Stimulated activated CD4-positive, alpha-beta T cell treated with anti-CD3 and anti-CD28 coated beads, Interleukin-15, amount 100 ng/mL, for 1 hour (primary cell): ENCODE measurements at places on chromosomes 1 and 21.

- DNase-seq, result no peak
Observed at GRCh38 chr21:40282912-40283886, 416.0 kb downstream of the PCP4 start.

- DNase-seq, result peak; percentile 54
Observed at GRCh38 chr21:37365517-37366481, 774 bp upstream of the DYRK1A start.

DNA sequence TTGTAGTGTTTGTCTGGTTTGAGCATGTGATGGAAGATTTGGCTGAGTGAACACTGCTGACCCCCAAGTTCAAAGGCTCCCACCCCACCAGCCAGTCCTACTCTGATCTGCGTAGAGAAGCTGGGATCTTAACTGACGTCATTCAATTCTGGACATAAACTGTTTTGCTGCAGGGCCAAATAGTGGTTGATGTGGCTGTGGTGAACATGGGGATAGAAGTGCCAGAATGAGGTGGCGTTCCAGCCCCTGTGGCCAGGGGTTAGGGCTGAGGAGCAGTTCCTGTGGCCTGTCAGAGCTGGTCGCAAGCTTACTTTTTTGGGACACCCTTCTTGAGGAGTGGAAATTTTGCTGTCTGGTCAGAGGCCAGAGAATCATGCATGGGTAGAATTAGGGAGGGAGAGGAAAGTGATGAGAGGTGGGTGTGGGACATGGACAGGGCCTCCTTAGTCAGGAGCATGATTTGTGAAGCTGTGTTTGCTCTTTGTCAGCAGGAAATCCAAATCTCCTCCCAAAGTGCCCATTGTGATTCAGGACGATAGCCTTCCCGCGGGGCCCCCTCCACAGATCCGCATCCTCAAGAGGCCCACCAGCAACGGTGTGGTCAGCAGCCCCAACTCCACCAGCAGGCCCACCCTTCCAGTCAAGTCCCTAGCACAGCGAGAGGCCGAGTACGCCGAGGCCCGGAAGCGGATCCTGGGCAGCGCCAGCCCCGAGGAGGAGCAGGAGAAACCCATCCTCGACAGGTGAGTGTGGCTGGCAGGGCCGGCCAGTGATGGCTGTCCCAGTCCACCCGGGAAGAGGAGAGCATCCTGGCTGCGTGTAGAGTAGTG is 25.9 kb downstream of the SZRD1 start:
- DNase-seq, result no peak

DNA sequence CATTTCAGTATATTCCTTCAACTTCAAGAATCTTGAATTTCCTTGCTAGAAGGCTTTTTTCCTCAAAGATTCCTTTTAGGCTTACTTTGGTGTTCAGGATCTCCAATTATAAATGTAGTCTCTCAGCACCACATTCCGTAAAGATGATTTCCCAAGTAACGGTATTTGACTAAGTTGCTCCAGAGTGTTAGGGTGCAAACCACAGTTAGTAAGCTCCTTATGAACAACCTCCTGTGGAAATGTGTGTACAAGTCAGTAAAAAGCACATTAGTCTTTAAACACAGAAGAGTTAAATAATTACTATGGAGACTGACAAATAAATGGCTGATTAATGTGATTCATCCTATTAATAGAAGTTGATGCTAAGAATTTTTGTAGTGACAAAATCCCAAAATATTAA is 10.3 kb downstream of the DONSON start:
- DNase-seq, result no peak

DNA sequence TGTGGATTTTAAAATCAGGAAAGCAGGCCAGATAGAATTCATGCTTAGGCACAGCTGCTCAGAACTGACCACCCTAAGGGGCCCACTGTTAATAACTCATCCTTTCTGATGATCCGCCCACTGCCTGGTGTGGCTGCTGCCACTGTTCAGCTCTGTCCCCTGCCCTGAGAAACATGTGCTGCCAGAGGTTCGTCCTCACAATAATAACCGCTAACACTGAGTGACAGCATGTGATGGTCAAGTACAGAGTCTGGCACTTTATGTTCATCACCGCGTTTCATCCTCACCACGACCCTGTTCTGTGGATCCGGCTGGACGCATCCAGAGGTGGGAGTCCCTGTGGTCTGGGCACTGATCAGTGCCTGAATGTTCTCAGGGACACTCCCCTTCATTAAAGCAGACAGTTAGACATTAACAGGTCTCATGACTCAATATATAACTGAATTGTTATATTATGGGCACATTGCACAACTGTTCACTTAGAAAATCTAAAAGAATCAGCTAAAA is 108.6 kb downstream of the SIM2 start:
- no peak for DNase-seq

DNA sequence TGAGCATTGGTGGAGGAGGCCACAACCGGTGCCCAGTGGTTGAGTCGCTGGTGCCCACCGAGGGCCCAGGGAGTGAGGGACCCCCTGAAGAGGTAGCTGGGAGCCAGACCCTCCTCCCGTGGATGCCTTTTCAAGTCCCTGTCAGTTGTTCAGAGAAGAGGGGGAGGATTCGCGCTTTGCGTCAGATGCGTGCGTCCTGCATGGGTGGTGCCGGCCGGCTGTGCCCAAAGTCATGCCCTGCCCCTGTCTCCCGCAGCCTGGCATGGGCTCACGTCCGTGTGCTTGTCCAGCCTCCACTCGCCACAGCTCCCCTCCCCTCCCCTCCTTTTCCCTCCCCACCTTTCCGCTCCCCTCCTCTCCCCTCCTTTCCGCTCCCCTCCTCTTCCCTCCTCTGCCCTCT is 45.2 kb downstream of the PRKCZ start:
- no peak for DNase-seq

GRCh38 chr1:245648749-245649522 is 494.2 kb downstream of the KIF26B start:
- DNase-seq, result no peak

- no peak for DNase-seq
Observed at GRCh38 chr1:212010004-212010403, 25.4 kb downstream of the INTS7 start.

- no peak for DNase-seq
Observed at GRCh38 chr1:61101536-61101935, 19.2 kb downstream of the NFIA start.

GRCh38 chr1:6271554-6271953 is 10.7 kb upstream of the GPR153 start:
- DNase-seq, result no peak

DNA sequence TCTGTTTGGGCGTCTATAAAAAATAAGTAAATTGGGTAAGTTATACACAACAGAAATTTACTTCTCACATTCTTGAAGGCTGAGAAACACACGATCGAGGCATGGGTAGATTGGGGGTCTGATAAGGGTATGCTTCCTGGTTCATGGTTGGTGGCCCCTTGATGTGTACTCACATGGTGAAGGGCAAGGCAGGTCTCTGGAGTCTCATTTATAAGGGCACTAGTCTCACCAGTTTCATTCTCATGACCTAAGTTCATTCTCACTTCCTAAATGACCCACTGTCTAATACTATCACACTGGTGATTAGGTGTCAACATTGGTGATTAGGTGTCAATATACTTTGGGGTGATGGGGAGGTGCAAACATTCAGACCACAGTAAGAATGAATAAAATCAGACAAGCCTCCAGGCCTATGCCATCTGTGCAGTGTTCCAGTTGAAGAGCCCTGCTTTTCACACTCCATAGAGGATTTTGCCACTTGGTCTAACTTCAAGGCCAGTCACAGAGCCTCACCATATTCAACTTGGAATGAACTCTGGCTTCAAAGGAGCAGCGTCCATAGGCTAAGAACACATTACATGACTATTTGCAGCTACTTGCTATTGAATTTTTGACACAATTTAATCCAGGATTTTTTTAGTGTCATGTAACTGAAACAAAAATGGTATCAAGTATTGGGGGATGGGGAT is 2.5 kb upstream of the GBP4 start:
- no peak for DNase-seq

DNA sequence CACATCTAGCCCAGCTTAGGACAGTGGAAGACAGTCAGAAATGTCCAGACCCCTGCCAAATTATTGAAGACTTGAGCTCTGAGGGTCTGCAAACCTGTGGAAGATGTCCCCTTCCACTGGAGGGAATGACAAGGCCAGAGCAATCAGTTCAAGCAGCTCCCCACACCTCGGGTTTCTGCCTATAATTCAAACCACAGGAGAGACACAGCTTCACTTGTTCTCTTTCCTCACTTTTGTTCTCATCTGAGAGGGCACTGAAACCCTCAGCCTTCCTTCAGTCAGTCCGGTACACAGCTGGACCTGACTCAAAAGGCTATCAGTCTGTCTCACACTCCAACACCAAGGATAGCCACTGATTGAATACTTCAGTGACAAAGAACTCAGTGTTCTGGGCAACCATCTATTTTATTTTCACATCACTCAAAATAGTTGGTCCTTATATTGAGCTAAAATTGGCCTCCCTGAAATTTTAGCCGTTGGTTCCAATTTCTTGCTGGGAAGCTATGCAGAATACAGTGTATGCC is 70.1 kb downstream of the TENT5C start:
- DNase-seq, result no peak

DNA sequence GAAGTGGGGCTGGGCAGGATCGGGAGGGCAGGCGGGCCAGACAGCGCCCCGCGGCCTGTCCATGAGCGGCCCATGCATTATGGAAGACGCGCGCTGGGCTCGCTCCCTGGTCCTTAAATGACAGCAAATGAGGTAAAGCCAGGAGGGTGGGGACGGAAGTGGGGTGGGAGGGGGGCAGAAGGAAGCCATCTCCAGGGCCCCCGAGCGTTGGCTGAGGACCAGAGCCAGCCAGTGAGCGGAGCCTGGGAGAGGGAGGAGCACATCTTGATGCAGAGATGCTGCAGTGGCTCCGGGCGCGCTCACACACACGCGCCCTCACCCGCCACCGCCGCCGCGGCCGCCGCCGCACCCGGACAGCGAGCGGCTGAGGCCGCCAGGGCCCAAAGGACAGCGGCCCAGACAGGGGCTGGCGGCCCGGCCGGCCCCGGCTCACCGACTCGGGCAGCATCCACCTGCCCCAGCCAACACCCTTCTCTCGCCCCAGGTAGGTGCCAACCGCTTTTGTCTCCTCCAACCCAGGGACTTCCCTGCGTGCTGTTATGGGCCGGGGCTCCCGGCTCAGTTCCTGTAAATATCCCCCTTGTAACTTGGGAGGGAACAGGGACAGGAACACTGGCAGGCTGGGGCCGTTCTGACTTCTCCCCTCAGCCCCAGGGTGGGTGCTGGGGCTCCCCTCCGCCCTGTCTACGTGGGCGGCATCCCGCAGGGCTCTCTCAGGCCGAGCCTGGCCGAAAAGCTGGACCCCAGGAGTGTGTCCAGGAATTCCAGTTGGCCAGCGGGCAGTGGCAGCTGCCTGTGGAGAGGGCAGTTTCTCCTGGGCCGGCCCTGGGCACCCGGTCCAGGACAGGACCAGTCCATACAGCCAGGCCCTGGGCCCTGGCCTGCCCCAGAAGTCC is at the start of gene CNTN2:
CNTN2 (plus strand) TSS at position 302 of the 896 bp plus-strand sequence. CDS start 9,974 bp downstream, outside the sequence.
- no peak for DNase-seq
